ENCODE measurements at places on chromosomes 4 and X. TPM values are rescaled to one million over a fixed set of nuclear protein-coding genes. Genes with fewer than 3 reads are reported as not detected.

DNA sequence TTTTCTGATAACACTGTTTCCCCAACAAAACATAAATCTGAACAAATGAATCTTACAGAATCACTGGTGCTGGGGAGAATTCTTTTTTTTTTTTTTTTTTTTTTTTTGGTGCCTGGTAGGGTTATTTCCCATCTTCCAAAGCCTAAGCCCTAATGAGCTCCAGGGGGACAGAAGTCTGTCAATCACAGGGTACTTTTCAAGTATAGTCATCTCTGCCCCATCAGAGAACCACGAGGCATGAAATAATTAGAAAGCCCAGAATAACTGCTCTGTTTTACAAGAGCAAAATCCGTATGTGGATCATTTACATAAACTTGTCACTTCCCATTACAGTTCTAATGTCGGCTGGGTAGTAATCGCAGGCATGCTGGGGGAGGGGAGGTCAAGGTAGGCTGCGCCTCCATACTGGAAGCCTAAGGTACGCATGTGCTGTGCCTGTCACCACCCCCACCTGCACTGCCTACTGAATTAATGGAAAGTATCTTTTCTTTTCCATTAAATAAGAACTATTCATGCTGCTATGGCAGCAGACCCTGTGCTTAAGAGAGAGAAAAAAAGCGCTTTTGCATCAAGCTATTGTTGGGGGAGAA, 164.7 kb upstream of the LEF1 start:
- DNase-seq = no peak

GRCh38 chrX:17442898-17443297, 67.9 kb downstream of the NHS start:
- DNase-seq = no peak

DNA sequence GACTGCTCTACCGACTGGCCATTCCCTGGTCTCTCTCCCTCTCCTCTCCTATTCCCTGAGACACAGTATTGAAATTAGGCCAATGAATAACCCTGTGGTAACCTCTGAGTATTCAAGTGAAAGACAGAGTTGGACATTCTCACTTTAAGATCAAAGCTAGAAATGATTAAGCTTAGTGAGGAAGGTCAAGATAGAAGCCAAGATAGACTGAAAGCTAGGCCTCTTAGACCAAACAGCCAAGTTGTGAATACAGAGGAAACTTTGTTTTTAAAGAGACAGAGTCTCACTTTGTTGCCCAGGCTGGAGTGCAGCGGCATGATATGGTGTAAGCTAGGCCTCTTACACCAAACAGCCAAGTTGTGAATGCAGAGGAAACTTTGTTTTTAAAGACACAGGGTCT, 64.6 kb downstream of the KDM6A start:
- DNase-seq = no peak

DNA sequence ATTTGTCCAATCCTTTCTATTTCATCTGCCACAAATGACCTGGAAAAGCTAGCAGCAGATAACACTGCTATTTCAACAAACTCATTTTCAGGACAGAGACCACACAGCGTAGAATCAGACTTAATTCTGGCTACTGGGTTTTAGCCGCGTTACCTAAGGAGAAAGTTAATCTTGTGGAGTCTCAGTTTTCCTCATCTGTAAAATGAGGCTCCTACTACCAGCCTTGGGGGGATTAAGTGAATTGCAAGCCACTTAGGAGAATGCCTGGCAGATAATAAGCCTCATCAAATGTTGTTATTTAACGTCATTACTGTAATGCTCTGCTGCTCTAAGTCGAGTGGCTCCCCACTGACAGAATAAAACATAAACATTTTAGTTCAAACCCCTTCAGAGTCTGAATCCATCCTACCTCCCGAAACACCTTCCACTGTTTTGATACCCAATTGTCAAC, 1.4 kb downstream of the CCNI start:
- DNase-seq = no peak

DNA sequence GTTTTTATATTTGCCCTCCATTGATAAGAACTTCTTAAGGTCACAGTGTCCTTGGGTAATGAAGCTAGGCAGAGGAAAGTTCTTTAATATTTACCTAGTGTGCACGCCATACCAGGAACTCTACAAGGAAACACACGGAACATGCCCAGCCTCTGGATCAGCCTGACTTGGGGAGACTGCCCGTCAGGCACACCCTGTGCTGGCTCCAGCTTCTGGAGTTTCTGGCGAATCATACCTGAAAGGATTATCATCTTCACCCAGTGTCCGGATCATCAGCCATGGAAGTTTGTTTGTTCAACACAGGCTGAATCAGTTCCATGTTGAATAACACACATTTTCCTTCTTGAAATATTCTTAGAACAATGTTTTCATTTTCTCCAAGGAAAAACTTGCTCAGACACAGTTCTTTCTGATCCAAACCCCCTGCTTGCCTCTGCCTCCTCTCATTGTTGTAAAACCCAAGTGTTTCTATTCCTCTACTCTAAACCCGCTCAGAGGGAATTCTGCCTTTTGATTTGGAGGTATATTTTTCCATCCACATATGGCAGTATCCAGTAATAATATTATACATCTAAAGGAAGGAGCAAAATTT, 176.7 kb downstream of the SHROOM3 start:
- DNase-seq = no peak

DNA sequence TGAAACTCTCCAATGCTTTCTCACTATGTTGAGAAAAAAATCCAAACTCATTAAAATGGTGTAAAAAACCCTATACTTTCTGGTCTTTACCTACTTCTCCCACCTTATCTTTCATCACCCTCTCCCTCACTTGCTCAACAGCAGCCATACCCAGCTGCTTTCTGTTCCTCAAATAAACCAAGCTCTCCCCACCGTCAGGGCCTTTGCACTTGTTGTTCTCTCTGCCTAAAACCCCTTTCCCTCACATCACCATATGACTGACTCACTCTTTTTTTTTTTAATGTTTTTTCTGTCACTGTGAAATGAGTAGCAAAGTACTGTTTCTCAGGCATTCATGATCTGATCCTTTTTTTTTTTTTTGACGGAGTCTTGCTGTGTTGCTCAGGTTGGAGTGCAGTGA, 122.3 kb upstream of the TMEM164 start:
- no peak for DNase-seq

DNA sequence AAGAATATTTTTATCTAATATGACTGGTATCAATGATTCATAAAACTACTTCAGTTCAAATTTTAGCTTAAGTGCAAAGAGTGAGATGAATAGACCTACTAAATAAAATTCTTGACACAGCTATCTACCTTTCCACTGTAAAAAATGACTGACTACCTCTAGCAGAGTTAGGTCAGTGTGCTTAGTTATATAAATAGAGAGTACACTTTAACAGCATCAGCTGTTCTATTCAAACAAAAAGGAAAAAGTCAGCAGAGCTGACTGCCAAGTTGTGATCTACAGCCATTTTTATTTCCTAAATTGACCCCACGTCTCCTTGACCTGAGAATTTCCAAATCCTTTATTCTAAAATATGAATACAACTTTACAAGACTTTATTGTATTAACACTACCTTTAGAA, 262.4 kb downstream of the CAMK2D start:
- DNase-seq = no peak

GRCh38 chrX:46386511-46386910, 158.7 kb downstream of the ZNF674 start:
- DNase-seq = peak; percentile 7

GRCh38 chrX:44795945-44796450, 47.8 kb upstream of the DUSP21 start:
- DNase-seq = peak; percentile 17

- no peak for DNase-seq
These were observed 5.8 kb downstream of the SLBP start for GRCh38 chr4:1706358-1706757.

DNA sequence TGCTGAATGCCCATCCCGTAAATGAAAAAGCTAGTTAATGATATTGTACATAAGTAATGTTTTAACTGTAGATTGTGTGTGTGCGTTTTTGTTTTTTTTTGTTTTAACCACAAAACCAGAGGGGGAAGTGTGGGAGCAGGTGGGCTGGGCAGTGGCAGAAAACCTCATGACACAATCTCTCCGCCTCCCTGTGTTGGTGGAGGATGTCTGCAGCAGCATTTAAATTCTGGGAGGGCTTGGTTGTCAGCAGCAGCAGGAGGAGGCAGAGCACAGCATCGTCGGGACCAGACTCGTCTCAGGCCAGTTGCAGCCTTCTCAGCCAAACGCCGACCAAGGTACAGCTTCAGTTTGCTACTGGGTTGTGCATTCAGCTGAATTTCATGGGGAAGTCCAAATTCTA, at the start of gene SPP1:
SPP1 (plus strand) TSS at position 249 of the 400 bp plus-strand sequence. CDS start 1,182 bp downstream, outside the sequence.
- DNase-seq = peak; percentile 10

DNA sequence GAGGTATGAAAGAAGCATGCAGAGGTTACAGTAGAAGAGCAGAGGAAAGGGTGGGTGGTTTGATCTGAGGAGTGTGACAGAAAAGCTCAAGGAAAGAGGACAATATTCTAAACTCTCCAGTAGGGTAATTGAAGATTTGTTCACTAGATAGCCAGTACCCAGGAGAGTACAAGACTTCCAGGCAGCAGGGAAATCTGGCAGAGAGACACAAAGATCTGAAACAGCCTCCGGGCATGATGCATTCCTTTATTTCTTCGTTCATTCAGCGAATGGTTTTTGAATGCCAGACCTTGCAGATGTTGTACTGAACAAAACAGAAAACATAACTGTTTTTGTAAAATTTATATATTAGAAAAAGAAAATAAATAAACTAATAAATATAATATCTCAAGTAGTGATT, 766.6 kb downstream of the FAT4 start:
- no peak for DNase-seq

Gene LRBA
- total RNA-seq = 64.5 TPM

Gene MAGEE2
- not detected for total RNA-seq

Gene F8A2
- total RNA-seq = not detected

Gene CHRNA9
- total RNA-seq = 1.8 TPM

All from MCF 10A (cell line).